ENCODE measurements at places on chromosomes 4 and X.
A peak's percentile ranks its signal among the peaks of the same experiment; 100 is the strongest.

DNA sequence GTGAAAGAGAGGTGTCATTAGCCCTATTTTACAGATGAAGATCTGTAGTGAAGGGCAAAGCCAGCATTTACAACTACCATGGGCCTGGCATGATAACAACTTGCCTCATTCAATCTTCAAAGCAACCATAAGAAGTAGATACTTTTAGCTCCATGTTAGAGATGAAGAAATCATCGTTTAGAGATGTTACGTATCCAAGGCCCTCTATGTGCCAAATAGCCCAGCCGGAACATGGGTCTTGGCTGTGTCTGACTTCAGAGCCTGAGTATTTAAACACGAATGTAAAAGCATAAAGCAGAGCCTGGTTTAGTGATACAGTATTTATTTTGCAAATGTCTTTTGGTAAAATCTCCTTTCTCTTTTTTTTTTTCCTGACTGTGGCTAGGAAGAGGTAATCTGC is 197.1 kb downstream of the RASL11B start:
- DNase-seq = no peak

GRCh38 chr4:152665691-152666395 is 14.0 kb downstream of the TMEM154 start:
- DNase-seq = no peak

DNA sequence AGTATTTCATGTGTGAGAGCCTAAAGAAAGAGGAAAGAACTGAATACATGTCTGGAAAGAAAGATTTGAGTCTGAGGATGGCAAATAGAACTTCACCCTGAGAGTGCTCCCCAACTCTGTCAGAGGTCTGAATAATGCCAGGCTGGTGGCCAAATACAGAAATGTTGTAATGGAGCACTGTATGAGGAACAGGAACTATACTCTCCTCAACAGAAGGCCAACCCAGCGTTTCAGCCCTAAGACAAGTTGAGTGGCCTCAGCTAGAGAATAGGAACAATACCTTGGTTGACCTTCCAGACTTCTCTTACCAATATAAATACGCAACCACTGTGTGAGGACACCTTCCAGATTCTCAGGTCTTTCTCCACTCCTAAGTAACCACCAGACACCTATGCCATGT is 94.5 kb upstream of the STIM2 start:
- DNase-seq = no peak

DNA sequence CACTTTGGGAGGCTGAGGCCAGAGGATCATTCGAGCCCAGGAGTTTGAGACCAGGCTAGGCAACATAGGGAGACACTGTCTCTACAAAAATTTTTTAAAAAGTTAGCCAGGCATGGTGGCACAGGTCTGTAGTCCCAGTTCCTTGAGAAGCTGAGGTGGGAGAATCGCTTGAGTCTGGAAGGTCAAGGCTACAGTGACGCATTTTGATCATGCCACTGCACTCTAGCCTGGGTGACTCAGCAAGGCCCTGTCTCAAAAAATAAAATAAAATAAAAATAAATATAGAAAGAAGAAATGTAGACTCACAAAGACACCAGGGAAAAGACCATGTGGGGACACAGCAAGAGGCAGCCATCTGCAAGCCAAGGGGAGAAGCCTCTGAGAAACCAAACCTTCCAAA is 42.3 kb upstream of the SLC7A3 start:
- no peak for DNase-seq

DNA sequence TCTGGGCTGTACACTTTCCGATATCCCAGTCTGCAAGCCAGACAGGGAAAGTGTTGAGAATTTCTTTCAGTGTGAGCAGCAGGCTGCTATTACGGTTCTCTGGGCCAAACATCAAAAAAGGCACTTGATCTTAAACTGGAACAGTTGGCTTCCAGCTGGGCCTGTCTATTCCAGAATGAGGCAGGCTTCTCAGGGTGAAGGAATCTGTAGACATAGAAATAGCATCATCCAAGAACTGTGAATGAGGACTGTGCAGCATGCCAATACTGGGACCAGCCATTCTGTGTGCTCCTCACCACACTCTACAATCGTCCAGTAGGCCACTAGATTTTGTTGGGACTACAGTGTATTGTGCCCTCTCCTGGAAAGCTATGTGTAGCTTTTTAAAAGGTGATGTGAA is 31.1 kb downstream of the ART3 start:
- DNase-seq = no peak

GRCh38 chr4:168536448-168536847 is 39.6 kb downstream of the PALLD start:
- DNase-seq = no peak

GRCh38 chr4:24603343-24603742 is 19.0 kb upstream of the DHX15 start:
- no peak for DNase-seq

DNA sequence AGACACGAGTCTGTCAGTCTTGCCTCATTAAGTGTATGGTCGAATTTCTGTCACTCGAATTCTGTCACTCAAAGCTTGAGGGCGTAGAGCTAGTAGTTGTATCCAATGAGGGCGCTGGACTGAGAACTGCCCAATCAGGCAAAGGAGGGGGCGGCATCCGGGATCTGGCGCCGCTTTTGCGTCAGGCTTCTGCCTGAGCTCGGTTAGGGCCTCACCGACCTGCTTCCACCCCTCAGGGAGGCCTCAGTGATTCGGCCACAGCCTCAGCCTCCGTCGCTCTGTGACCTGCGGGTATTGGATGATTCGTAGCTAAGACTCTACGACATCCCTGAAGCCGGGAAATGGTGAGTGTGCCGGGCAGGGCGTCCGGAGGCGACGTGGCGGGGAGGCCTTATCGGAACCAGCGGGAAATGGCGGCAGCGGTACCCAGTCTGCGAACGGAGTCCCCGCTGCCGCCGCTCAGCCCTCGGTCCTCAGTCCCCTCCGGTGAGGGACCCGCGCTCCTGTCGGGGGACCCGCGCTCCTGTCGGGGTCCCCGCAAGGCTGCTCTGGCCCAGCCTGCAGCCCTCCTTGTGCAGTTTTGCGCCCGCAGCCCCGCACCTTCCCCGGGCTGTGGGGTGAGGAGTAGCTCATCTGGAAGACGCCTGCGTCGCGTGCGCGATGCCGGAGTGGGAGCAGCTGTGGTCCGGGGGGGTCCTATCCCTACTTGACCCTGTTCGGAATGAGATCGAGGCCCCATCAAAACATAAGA is 88.3 kb downstream of the ZNF718 start:
- DNase-seq = peak; percentile 28

DNA sequence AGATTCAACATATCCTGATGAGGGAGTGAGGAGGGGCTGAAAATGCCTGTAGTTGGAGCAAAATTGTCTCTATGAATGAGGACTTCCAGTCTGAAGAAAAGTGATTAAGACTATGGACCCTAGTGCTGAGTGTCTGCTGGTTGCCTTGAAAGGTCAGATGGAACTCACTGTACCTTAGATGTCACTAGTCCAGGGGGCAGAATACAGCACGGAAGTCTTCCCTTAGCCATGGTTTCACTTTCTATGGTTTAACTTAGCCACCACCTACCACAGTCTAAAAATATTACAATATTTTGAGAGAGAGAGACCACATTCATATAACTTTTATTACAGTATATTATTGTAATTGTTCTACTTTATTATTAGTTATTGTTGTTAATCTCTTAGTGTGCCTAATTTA is 223.1 kb downstream of the FMR1NB start:
- DNase-seq = no peak

DNA sequence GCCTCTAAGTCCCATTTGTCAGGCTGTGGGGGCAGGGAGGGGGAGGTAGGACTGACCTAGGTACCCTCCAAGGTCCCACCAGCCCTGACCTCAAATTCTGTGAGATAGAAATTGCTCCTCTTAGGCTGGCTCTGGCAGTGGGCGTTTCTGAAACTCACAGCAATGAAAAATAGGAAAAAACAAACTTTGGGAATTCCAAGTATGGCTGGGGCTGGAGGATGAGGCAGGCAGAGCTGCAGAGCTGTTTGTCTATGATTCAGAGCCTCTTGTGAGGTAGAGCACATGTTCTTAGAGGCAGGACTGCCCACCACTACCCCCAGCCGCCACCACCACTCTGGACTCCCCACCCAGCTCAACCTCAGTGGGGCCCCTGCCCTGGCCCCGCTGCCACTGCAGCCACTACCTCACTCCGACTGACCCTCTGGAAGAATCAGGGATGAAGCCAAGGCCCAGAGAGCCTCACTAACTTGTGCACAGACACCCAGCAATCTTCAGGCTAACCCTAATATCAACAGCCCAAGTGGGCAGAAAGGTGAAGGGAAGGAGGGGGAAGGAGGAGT is 98.2 kb downstream of the PJA1 start:
- no peak for DNase-seq

DNA sequence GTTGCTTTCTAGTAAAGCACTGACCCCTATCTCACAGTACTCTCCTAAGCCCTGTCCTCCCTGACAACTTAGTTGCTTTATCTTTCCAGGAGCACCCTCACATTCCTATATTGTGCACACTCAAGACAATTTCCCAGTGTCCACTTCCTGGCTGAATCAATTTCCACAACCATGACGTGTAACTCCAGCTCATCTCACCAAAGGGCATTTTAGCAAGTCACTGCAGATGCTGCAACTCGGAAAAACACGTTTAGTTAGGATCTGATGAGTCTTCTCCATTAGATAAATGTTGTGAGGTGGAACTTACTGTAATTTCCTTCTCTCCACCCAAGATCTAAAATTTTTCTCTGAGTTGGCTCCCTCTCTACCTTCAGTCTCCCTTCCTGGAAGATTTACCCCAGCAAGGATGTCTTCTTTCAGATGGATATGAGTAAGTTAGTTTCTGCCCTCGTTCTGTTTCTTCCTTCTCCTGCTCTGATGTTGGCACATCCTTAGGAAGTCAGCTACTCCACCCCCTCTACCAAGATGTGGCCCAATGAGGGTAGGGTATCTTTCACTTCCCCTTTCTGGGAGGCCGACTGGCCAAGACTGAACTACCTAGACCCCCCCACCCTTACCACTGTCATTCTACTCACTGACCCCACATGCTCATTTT is 28.8 kb upstream of the IL13RA1 start:
- no peak for DNase-seq

- DNase-seq = no peak
Observed at GRCh38 chr4:114272226-114272625, 292.8 kb upstream of the ARSJ start.

GRCh38 chr4:158500054-158500453 is 21.6 kb upstream of the RXFP1 start:
- no peak for DNase-seq

- DNase-seq = no peak
Observed at GRCh38 chr4:43457866-43458265, 565.4 kb downstream of the GRXCR1 start.

DNA sequence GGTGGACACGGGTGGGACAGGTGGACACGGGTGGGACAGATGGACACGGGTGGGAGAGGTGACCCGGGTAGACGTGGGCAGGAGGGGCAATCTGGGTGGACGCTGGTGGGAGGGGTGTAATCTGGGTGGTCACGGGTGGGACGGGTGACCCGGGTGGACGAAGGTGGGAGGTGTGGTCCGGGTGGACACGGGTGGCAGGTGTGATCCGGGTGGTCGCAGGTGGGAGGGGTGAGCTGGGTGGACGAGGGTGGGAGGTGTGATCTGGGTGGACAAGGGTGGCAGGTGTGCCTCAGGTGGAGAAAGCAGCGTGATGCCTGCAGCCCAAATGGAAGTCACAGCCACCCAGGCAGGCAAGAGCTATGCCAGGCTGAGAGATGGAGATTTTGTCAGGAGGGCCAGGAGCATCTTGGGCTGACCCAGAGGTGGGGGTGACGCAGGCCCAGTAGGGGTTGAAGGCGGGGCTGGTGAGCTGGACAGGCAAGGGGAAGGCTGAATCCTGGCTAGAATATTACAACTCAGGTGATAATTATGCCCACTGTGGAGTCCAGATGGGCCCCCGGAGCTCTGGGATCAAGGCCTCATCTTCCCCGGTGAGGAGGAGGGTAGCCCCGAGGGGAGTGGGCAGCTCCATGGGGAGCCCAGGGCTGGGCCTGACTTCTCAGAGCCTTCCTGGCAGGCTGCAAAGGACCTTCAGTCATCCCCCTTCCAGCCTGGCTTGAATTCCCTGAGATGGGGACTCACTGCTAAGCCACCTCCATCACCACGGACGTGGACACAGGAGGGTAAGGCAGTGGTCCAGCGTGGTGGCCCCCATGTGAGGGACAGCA is 100.0 kb downstream of the ADRA2C start:
- no peak for DNase-seq

GRCh38 chr4:120853161-120853935 is 69.2 kb downstream of the PRDM5 start:
- no peak for DNase-seq

- DNase-seq = no peak
Observed at GRCh38 chrX:55794405-55794804, 76.9 kb downstream of the RRAGB start.

DNA sequence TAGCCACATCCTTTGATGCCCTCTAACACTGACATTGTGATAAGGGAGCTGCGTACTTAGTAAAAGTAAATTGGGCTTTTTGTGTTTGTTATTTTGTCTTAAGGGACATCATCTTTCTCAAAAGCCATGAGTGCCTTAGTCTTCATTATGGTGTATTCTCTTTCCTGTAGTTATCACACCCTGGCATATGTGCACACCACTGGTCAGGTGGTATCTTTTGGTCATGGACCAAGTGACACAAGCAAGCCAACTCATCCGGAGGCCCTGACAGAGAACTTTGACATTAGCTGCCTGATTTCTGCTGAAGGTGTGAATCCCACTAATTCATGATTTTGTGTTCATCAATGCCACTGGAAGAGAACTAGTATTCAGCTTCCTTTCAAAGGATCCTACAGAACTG is 18.0 kb downstream of the HERC6 start:
- no peak for DNase-seq

- DNase-seq = no peak
Observed at GRCh38 chrX:153700376-153700945, 12.7 kb downstream of the SLC6A8 start.

DNA sequence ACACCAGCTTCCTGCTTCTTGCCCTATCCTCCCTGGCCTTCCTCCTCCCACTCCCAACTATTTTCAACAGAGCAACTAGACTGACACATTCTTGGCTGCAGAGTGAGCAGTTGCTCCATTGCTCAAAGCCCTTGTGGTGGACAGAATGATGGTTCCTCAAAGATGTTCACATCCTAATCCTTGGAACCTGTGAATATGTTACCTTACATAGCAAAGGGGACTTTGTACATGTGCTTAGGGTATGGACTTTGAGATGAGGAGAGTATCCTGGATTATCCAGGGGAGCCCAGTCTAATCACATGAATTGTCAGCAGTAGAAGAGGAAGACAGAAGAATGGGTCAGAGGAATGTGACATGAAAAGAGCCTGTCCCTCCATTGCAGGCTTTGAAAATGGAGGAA is 24.9 kb upstream of the HOPX start:
- DNase-seq = no peak

DNA sequence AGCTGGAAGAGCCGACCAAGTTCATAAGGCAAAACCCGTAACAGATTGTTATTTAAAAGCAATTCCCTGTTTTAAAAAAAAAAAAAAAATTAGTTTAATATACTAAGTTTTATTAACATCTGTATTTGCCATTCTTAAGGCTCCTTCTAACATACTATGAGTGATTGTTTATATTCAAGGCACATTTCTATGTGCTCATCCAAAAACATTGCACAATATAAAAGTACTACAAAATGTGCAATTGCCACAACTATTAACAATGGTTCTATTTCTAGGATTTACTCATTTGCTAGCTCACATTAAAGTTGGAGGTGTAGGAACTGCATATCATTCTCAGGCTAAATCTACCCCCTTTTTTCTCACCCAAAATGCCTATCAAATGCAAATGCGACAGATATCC is 46.1 kb downstream of the CNOT6L start:
- no peak for DNase-seq

Measured in thymus (tissue), 14 donors.